ENCODE measurements at places on chromosomes 7 and 10.
A peak's percentile ranks its signal among the peaks of the same experiment; 100 is the strongest.

GRCh38 chr7:151206914-151207313, 3.4 kb downstream of the H2BK1 start:
- no peak for DNase-seq

- DNase-seq, result no peak
Observed at GRCh38 chr10:93965911-93966310, 27.8 kb upstream of the PLCE1 start.

GRCh38 chr7:102004848-102005247, 187.4 kb downstream of the CUX1 start:
- DNase-seq, result no peak

DNA sequence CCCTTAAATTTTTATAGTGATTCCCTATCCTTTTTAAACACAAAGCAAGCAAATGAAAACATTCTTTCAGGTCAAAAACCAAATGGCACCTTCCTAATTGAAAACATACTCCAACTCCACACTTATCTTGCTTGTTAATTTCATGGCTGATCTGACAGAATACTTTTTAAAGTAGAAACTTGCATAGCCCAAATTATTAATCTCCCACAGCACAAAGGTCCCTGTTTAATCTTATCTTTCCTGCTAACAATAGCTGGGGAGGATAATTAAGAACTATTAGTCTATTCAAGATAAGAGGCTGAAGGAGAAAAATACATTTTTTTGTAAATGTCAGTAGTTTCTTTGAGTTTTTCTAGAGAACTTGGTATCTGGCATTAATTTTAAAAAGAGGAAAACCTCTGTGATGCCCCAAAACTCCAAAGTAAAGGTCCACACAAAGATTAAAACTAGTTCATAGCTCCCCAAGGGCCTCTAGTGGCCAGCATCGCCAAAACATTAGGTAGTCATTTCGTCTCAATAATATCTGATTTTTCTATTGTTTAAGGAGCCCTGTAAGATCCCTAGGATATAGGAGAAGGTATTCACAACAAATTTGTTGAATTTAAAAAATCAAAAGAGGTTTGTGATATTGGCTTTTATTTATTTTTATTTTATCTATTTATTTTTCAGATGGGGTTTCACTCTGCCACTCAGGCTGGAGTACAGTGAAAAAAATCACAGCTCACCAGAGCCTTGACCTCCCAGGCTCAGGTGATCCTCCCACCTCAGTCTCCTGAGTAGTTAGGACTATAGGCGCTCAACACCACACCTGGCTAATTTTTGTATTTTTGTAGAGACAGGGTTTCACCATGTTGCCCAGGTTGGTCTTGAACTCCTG, 14.7 kb downstream of the CDNF start:
- peak; percentile 32 for DNase-seq

DNA sequence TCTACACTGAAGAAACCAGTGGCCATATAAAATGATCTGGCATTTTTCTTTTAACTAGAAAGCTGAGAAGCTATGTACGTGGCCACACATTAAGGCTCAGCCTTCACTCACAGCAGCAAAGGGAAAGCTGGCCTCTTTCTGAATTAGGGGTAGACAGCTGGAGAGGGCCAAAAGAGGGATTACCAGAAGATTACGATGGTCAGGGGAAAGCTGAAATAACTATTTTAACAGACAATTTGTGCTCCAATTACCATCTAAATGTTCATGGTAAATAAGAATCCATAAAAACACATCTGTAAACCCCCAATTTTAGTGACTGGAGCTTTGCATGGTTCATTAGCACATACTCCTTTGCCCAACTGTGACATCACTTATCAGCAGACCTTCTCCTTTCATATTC, 314.3 kb downstream of the HPSE2 start:
- DNase-seq, result no peak

GRCh38 chr7:47227762-47228177, 354.1 kb downstream of the TNS3 start:
- no peak for DNase-seq

DNA sequence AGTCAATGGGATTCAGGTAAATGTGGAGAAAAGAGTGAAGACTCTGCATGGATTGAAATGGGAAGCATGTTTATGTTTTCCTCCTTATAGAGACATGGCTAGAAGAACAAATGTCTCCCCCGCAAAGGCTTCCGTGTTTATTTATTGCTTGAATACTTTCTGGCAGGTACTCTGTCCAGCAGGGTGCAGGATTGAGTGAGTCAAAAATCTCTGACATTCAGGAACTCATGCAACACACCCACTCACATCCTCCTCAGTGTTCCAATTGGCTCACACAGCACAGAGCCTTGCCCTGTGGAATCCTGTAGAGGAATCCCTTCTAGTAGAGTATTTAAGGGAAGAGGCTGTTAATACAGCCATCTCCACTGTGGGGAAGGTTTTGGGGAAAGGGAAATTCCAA, 290.3 kb upstream of the VWC2 start:
- DNase-seq, result no peak

GRCh38 chr10:132036153-132036886, 29.4 kb upstream of the JAKMIP3 start:
- no peak for DNase-seq

DNA sequence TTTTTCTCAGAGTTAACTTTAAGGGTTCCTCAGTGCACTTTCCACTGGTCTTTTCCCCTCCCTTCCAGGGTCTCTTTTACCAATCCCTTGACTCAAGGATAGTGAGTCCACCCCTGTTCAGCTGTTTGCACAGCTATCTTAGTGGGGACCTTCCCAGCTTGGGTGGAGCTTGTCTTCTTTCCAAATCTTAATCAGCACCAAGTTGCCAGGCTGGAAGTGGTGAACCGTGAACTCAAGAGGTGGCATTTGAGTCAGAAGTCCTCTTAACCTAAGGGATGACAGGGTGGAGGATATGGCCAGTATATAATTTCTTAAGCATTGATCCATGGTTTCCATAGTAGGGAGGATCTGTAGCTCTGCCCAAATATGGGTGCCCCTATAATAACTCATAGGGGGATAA, 25.0 kb downstream of the MAPK8 start:
- DNase-seq, result no peak

DNA sequence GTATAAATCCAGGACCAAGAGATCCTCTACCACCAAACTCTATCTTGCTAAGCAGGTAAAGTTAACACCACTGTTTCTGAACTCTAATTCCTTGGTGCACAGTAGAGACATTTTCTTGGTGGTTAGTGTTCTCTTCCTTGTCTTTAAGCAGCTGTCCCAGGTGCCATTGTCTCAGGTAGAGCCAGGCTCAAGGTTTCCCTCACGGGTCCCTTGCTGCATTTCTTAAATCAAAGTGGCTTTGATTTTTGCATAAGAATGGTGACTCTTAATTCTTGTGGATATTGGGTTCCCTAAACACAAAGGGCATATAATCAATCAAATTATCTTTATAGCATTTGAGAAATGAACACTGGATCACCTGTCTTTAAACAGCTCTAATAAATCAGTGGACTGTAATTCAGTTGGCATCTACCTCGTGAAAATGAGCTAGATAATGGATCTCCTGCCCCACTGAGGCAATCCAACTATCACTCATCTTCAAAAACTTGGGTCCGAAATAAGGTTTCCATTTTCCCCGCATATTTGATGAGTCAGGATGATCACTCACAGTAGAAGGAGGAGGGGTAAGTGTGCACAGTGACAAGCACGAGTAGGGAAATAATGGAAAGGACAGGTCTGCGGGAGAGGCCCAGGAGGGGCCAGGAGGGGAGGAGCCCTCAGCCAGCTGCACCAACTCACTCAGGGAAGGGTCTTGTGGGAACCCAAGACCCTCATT, 2.4 kb downstream of the ABCC2 start:
- no peak for DNase-seq

DNA sequence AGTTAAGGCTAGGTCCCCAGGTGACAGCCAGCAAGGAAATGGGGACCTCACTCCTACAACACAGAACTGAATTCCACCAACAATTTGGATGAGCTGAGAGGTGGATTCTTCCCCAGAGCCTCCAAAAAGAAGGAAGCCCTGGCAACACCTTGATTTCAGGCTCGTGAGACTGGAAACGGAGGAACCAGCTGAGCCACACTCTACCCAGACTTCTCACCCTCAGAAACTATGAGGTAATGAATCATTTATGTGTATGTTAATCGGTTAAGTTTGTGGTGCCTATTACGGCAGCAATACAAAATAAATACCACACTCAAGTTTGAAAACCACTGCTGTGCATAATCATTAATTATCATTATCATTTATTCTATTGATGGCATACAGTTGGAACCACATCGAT, 532.4 kb upstream of the ANKRD30A start:
- DNase-seq, result no peak

GRCh38 chr7:26531926-26532325, 240.3 kb downstream of the SNX10 start:
- no peak for DNase-seq

- DNase-seq, result no peak
Observed at GRCh38 chr10:78292250-78292981, 258.8 kb downstream of the RPS24 start.

GRCh38 chr10:934746-935406, 3.4 kb upstream of the LARP4B start:
- DNase-seq, result no peak

- peak; percentile 89 for DNase-seq
Observed at GRCh38 chr7:20083781-20084180, 133.4 kb downstream of the MACC1 start.

DNA sequence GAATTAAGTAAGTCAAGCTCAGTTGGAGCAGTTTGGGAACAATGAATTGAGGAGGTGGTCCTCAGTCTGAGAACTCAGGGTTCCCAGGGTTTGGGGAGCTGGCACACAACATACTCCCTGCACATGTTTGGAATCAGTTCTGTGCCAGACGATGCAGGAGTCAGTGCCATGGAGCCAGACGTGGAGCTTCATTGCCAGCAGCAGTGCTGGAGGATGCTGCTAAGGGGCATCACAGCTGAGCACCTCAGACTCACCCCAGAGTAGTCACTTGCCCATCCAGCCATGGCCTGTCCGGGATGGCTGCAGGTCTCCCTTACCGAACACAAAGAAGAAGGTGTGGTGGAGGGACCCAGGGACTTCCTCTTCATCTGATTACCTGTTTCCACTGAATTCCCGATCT, 7.9 kb downstream of the GIMAP5 start:
- no peak for DNase-seq

DNA sequence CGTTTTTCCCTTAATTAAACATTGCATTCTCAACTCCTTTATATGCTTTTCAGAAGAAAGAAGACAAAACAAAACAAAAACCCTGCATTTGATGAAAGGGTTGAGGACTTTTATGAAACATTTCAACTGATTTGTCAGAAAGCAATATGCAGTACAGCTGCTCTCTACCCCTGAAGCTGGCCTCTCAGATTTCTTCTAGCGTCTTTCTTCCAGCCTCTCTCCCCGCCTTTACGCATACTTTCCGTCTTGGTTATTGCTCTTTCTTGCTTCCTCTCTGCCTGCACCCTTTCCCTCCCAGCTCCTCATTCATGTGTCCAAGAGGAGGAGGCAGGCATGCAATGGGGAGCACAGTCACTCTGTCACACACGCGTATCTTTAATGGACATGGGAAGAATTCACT, 91.0 kb upstream of the COL1A2 start:
- no peak for DNase-seq

DNA sequence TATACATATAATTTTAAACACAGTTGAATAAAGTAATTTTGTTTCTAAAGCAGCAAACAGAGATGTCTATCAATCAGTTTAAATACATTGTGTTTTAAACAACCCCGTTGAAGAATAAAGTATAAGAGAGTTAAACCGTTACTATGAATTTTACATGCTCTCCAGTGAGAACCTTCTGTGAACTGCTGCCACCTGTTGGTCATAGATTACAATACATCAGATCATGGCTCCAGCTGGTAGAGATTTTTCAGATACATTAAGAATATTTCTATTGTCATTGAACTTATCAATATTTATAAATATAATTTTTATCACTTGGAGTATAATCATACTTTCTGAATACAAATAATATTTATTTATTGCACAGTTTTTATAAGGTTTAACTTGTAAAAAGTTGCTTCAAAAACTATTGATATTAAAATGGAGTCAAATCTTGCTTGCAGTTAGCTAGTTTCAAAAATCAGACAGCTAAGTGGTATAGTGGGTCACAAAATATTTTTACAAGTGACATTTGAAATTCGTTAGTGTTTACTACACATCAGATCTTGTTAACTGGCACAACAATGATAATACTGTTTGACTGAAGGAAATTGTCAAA, 561.2 kb upstream of the PHF14 start:
- peak; percentile 38 for DNase-seq

- peak; percentile 74 for DNase-seq
Observed at GRCh38 chr10:108601851-108602250, 1321.5 kb downstream of the XPNPEP1 start.
